Subcutaneous preadipocyte (primary cell): ENCODE measurements at places on chromosomes 2 and 18. TPM values are rescaled to one million over a fixed set of nuclear protein-coding genes. Genes with fewer than 3 reads are reported as not detected.

AGXT gene
- total RNA-seq, result not detected in 2 replicates

B4GALT6 gene
- 3.7 and 6.3 TPM in 2 replicates for total RNA-seq

TACR1 gene
- total RNA-seq, result not detected in 2 replicates

EFHD1 gene
- total RNA-seq, result not detected in 2 replicates

KIAA2012 gene
- total RNA-seq, result not detected in 2 replicates

TDRD15 gene
- total RNA-seq, result not detected in 2 replicates
